LHCN-M2 (cell line): ENCODE measurements at places on chromosomes 4 and X.

DNA sequence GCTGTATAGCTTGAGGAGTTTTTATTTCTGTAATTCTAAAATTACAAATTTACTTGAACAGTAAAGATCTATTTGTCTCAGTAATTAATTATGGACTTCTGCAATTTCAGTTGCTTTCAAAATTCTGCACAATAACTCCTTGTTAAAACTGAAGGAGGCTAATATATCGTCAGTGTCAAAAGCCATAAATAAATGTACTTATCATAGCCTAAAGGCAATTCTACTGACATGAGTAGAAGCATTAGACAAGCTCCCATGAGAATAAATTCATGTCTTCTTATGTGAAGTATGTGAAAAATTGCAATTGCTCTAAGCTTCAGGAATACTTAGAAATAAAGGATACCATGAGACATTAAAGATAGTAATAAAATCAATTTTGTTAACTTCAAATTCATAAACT lies 381.2 kb upstream of the PCDH10 start:
- no peak for DNase-seq

DNA sequence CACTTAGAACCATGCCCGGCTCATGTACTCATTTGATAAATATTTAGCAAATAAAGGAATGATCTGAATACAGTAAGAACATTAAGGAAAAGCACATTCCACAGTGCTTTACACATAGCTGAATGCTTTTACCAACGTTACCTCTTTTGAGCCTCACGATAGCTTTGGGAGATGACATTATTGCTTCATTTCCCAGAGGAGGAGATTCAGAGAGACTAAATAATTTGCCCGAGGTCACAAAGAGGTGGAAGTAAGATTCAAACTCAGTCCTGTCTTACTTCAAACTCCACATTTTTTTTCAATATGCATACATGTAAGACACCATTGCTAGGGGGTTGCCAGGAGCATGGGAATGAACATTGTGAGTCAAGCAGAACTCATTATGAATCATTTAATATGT lies 538.5 kb downstream of the BCOR start:
- DNase-seq, result no peak

DNA sequence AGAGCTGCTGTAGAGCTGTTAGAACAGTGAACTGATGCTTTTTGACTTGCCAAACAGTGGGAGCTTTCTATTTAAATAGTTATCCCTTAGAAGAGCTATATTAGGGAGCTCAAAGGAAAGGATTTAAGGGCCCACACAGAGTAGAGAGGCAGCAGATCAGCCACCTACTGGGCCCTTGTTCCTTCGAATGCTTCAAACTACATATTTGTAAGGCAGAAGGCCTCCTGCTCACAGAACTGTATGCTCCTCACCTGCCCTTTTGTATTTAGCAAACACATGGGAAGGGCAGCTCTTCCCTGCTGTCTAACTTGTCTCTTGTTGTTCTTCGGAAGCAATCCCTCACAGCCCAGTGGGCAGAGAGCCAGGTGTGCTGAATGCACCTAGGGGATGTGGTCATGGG lies 38.0 kb downstream of the IL1RAPL1 start:
- no peak for DNase-seq

GRCh38 chr4:56048383-56048701 lies 99.6 kb downstream of the CEP135 start:
- DNase-seq, result no peak

DNA sequence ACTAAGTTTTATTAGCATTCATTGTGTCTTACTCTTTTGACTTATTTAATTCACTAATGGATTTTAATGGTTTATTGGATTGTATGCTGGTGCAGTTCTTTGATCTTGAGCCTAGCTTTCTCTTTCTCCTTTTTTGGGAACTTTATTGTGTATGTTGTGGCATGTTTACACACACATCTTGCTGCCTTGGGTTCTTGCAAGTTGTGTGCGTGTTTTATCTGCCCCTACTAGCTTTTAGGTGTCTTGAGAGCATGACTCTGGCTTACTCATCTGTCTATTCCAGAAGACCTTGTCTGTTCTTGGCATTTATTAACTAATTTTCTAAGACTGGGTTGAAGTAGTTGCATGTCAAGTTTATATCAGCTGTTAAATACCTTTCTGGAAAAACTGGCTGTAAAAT lies 2.7 kb downstream of the TMEM165 start:
- peak; percentile 55 for DNase-seq

GRCh38 chr4:123898946-123899666 lies 502.5 kb downstream of the SPRY1 start:
- DNase-seq, result no peak

DNA sequence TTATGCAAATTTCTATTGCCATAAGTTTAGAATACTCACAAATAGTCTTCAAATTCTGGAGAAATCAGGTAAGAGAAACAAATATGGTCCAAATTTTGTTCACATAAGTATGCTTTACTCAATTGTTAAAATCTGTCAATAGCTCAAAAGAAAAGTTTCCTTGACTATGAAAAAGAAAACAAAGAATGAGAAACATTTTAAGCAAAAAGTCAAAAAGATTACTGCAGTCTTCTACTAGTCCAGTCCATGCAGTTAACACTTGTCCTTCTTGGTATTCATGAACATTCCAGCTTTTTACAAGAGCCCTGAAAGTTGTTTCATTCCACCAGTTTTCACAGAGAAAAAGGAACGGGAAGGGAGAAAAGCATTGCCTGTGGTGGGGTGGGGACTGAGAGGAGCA lies 54.7 kb upstream of the ZXDA start:
- DNase-seq, result peak; percentile 1

DNA sequence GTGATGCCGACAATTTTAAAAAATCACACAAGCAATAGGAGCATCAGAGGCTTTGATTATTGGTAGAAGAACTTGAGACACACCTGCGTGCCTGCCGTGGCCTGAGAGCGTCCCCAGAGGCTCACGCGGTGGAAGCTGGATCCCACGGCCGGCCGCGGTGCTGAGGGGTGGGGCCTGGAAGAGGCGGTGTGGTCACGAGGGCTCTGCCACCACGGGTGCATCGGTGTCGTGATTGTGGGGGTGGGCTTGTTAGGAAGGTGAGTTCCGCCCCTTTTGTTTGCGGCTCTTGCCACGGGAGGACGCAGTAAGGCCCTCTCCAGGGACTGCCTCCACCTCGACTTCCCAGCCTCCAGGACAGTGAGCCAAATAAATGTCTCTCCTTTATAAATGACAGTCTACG lies 77.2 kb upstream of the ADRA2C start:
- DNase-seq, result no peak

DNA sequence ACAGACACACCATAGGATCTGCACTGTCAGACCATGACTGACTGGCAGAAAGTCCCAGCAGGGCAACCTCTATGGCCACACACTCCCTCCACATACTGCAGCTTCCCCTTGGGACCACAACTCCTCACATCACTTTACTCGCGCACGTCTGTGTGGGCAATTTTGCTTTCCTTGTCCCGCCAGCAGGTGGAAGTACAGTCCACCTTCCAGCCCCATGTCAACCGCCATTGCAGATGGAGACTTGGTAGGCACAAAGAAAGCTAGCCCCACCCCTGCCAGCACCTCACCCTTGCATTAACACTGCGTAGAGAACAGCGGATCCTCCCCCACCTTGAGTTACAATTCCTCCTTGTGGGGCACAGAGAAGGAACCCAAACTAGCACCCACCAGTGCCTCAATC lies 74.4 kb upstream of the NAP1L2 start:
- no peak for DNase-seq

DNA sequence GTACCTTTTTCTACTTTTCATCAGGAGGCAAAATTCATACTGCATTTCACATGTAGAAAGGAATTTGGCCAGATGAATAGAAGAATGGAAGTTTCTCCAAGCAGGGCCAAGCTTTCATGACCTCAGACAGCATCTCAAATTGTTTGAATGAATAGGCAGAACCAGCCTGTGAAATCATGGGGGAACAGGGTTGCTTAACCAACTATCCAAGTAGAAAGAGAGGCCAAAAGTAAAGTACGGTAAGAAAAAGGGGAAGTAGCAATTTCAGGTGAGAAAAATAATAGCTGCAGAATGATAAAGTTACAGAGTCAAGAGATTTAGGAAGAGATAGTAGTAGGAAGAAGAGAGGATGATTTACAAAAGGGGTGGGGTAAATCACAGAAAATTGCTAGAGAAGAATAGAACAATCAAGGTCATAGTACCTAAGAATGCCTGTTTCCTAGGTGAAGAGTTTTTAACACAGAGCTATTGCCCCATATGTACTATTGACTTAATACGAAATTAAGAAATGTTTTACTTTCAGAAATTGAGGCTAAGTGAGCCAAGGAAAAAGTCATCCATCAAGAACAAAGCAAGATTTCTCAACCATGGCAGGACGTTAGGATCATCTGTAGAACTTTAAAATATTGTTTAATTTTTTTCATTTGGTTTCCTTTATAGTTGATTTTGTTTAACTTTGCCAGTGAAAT lies 177.1 kb upstream of the TET2 start:
- DNase-seq, result no peak

GRCh38 chr4:7924570-7924969 lies 15.1 kb downstream of the AFAP1 start:
- DNase-seq, result peak; percentile 34

- no peak for DNase-seq
These were observed 54.5 kb downstream of the TRIM2 start for GRCh38 chr4:153258750-153259149.

GRCh38 chrX:111410590-111411078 lies 1.4 kb downstream of the DCX start:
- DNase-seq, result no peak

GRCh38 chrX:40154250-40154852 lies 56.6 kb upstream of the BCOR start:
- peak; percentile 72 for DNase-seq

DNA sequence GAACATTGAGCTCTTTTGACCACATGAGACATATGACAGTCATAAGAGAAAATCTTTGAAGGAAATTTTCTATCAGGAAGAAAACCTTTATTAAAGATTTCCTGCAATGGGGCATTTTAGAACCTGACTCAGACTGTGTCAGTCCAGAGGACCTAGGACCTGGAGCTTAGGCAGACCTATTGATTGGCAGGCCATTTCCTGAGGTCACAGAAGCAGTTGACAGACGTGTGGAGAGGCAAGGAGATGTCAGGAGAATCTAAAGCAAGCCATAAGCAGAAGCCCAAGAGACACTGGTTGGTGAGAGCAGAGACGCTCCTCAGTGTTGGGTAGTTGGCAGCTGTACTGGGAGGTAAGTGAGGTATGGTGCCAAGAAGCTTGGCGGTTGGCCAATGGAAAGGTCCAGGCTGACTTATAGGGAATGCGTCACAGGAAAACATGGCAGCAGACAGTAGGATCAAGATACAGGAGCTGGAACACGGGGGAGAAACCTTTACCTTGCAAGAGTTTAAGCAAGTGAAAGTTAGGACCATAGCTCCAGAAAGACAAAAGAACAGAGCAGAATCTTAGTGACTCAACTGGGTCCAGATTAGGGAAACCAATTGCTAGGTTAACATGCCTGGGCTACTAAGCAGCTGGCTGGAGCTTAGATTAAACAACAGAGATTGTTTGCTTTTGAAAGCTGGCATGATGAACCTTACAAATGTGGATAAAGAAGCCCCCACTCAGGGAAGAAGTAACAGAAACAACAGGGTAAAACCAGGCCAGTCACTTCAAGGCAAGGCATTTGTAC lies 18.6 kb downstream of the PALLD start:
- no peak for DNase-seq

- peak; percentile 37 for DNase-seq
These were observed 626.6 kb downstream of the MID1IP1 start for GRCh38 chrX:39427906-39428305.

DNA sequence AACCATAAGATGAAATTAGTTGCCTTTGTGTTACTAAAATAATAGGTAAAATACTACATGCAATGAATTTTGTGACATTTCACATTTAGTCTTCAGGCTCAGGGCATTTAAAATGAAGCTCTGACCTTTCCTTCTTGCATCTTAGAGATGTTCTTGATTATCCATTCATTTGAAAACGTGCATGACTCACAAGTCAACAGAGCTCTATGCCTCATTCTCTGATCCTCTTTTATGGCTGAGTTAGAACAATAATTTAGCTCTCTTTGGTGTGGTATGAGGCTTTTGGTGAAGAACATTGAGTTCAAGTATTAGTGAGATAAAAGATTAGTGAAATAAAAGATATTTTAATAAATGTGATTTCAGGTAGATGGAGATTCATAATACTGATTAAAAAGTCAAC lies 66.5 kb downstream of the TIGD2 start:
- no peak for DNase-seq

GRCh38 chr4:27154706-27155105 lies 294.1 kb downstream of the STIM2 start:
- DNase-seq, result peak; percentile 100

- DNase-seq, result peak; percentile 47
These were observed 56.6 kb downstream of the GPR143 start for GRCh38 chrX:9708923-9709553.

DNA sequence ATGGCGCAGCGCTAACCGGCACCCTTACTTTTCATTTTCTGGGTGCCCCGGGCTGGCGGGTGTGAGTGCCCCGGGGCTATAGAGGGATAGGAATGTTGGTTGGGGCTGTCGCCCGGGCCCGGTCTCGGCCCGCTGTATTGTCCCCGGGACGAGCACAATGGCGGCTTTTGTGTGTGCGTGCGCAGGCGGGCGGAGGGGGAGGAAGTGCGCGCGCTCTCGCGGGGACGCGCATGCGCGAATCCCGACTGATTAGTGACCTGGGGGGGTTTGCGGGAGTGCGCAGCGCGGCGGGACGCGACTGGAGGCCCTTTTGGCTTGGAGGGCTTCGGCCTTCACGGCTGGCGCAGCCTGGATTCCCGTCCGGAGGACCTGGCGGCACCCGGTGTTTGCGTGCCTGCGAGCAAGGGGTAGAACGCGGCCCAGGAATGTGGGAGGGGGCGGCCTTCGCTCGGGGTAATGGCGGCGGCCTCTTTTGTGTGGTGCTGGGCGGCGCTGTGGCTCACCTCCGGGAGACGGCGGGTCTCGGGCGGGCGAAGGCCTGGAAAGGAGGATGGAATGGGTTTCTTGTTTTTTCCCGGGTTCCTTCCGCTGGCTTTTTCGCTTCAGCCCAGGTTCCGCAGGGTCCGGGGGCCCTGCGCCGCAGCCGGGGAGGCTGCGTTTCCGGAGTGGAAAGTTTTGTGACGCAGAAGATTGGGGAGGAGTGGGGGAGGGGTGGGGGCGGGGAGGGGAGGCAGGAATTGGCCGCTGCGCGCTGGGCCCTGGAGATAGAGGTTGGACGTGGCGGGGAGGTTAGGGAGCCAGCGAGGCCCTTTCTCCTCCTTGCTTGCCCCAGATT lies 618 bp downstream of the DDX3X start:
- peak; percentile 58 for DNase-seq

DNA sequence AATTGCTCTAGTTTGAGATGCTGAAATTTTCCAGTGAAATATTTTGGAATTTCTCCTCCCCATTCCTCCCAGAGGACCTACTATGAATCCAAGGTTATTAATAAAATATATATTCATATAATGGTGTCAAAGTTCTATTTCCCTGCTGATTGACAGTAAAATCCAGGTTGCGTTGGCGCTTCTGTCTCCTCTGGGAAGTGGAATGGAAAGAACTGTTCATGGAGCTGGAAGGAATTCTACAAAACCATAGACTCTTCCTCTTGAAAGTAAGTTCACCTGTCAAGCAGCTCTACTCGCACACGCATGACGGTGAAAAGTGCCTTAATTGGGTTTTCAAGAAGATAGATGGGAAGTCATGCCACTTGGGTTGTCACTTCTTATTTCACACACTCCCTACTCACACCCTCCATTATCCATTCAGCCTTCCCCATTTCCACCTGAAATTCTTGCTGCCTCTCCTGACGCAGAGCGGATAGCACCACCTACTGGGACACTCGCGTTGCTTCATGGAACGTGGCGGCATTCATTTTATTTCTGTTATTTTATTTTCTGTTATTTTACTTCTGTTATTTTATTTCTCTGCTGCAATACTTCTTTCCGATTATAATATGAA lies 351.6 kb downstream of the NLGN4X start:
- DNase-seq, result peak; percentile 17
